A172 (cell line): ENCODE measurements at places on chromosomes 6 and 20.
A peak's percentile ranks its signal among the peaks of the same experiment; 100 is the strongest.

GRCh38 chr20:46984405-46984804 is 89.8 kb downstream of the EYA2 start:
- no peak for DNase-seq

DNA sequence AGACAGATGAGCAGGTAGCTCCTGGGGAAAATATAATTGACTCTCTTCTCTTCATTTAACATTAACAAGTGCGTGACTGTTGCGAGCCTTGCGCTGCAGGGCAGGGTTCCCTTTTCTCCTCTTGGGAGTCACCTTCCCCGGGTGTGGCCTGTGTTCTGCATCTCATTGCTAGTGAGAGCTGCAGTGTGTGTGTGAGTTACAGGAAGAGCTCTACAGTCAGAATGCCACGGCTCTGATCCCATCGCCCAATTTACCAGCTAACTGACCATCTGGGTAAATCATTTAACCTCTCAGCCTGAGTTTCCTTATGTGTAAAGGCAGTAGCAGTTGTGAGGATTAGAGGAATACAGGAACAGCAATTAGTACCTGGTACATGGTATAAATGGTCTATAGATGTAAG is 106.8 kb upstream of the NUP153 start:
- no peak for DNase-seq

DNA sequence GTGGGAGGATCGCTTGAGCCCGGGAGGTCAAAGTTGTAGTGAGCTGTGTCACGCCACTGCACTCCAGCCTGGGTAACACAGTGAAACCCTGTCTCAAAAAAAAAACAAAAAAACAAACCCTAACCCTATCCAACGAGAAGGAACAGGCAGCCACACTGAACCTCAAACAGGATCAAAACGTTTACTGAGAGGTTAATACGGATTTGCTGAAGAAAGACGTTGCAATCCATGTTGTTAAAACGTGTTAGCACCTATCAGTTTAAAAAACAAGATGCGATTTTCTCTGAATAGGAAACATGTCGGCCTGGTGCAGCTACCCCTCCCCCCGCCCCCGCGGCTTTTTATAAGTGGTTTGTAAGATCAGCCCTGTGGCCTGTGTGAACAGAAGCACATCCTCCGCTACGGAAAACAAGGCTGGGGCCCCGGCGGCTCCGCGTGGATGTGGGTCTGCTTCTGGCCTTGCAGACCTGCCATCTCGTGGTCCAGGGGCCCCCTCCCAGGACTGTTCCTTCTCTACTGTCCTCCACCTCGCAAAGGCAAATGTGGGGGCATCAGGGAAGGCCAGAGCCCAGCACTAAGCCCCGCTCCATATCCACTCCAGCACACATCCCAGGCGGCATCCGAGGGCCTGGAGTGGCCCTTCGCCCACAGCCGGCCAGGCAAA is 11.4 kb downstream of the SLC2A4RG start:
- no peak for DNase-seq

- peak; percentile 18 for DNase-seq
These were observed 137.4 kb upstream of the RNF24 start for GRCh38 chr20:4152696-4153235.

DNA sequence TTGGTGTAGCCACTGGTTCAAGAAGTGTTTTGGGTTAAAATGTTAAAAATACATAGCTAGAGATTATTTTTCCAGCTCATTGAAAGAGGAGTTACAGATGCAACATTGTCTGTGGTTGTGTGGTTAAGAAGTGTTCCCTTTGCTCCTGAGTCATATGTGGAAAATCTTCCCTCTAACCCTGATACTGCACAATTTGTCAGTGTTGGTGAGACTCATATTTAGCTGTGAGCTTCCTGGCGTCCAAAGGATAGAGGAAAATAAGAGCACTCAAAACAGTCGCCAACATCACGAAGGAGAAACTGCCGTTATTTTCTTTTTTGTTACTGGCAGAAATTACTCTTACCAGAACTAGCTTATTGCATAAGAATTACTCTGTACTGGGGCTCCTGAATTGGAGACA is 250.4 kb downstream of the CDH4 start:
- no peak for DNase-seq

GRCh38 chr6:141550471-141550870 is 582.3 kb upstream of the GJE1 start:
- DNase-seq = no peak

DNA sequence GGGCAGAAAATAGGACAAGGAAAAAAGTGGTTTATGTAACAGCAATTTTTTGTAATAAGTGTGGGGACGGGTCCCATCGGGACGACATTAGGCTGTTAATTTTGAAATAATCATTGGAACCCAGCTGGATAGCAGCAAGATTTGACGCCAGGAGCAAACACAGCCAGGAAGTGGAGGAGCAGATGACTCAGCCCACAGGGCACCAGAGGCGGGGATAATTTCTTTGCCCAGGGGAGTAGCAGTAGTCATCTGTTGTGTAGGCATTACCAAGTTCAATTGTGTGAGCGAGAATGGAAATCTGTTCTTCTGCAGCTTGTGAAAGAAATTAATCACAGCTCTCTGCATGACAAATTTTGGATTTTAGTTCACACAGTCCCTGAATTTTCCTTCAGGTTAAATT is 22.6 kb upstream of the RIN2 start:
- peak; percentile 93 for DNase-seq

DNA sequence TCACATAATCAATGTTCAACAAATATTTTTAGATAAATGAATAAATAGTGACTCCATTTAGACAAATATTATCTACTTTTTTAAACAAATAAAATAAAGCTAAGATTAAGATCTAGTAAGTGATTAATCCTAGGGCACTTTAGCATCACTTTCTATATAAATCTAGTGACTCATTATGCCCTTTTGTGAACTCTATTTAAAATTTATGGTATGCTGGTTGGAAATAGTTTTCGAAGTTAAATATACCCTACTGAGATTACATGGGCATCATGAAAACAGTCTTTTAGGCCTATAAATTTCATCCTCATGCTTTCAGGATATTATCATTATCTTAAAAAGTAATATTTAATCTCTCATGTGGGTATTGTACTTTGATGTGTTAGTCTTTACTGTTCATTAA is 140.4 kb upstream of the UFL1 start:
- no peak for DNase-seq
